ENCODE measurements at places on chromosomes 6 and 20.

DNA sequence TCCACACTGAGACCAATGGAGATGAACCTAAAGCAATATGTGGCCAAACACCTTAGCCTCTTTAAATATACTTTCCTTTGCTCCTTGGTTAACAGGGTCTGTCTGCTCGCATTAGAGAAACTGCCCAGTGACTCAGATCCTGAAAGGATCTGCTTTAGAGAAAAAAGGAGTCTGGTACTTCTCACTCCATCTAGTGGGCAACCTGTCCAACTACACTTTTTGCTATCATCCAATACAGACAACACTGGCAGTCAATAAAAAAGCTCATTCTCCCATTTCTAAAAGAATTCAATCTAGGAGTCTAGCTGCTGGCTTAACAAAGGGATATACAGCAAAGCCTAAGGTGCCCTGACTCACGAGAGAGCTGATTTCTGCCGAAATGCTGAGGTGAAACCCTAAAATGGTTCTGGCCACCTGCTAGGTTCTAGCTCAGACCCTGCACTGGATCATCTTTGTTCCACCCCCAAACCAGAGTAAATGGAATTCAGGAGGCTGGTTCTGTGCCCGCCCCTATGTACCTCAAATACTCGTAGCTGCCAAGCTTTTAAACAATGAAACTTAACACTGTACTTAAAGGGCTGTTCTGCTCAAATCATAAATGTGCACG, 11.5 kb downstream of the GNL1 start:
- DNase-seq = peak; percentile 16

GRCh38 chr6:168537540-168537884, 96.5 kb downstream of the SMOC2 start:
- DNase-seq = no peak

- no peak for DNase-seq
These were observed 476.8 kb upstream of the ADGRB3 start for GRCh38 chr6:68158256-68158655.

DNA sequence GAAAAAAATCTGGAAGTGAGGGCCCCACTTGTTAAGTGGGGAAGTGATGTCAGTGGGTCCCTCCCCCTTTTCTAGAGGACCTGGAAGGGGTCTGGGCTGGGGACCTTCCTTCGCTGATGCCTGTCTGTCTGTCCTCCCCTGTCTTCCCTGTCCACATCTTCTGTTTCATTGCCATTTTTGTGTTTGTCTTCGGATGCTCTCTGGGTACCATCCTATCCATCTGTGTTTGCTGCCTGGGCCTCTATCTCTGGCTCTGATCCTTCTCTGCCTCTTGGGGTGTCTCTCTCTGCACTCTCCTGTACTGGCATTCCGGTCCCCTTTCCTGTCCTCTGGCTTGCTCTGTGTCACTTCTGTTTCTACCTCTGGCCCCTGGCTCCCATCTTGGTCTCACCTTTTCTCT, 2.3 kb downstream of the TMEM151B start:
- no peak for DNase-seq

- DNase-seq = no peak
These were observed 34.5 kb downstream of the TPD52L1 start for GRCh38 chr6:125188037-125188436.

GRCh38 chr6:134626086-134626485, 308.2 kb upstream of the SGK1 start:
- no peak for DNase-seq

DNA sequence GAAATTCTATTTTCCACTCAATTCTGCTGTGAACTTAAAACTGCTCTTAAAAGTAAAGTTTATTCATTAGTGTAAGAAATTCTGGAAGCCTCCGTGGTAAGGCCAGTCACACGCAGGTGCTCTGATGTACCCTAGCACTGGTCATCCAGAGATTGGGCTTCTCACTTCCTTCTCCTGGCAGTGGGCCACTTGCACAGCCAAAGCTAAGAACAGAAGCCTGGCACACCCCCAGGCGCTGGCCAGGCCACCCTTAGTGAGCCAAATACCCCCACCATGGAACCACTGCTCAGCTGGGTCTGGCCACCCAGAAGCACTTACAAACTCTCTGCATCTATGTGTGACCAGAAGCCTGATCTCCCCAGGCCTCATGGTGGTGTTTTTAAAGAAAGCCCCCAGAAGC, 35.3 kb upstream of the ARFGEF2 start:
- no peak for DNase-seq

DNA sequence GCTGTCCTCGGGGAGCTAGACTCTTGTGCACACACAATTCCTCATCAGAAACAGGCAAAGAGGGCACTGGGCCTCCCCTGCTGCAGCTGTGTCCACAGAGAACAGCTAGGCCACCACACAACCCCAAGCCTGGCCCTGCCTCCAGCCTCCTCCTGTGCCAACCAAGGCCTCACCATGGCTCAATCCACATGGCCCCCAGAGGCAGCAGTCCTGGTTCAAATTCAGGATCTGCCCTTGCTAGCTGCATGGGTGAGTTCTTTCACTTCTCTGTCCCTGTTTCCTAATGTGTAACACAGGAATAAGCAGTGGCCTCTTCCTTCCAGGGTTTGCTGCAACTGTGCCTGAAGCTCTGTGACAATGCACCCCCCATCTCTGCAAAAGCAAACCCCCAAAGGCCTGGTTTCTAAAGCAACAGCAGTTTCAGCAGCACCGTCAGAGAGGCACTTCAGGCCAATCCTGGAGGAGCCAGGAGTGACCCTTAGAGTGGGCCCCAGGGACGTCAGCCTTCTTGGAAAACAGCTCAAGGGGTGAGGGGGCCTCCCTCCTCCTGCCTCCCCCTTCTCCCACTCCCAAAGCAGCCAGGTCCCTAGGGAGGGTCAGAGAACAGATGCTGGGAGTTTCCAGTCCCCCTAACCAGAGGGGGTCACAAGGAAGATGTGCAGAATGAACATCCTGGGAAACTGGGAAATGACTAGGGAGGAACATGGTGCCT, 2.2 kb downstream of the ADISSP start:
- DNase-seq = no peak

GRCh38 chr6:14051355-14051754, 66.2 kb upstream of the CD83 start:
- DNase-seq = peak; percentile 14

DNA sequence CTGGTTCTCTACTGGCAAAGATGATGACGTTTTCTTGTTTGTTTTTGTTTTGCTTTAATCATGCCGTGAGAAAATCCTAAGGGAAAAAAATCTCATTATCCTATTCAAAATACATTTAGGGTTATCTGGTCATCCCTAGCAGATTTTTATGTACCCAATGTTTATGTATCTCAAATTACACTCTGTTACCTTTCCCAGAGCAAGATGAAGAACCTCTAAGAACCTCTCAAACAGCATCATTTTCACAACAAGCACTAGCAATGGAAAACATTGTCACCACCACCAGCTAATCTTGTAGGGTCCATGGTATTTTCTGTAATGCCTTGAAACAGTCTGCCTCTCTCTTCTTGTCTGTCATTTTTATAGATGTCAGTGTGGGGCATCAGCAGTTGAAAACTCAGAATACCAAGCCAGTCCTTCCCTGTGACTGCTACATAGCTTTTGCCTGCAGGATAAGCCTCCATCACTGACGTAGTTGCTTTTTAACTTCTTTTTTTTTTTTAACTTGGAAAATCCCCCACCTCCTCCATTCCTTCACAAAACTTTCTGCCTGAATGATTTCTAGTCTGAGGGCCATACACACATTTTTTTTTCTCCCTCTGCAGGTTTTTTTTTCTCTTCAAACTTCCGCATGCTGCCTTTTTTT, 2.4 kb upstream of the SNAP25 start:
- no peak for DNase-seq

GRCh38 chr6:24332317-24332716, 25.5 kb downstream of the DCDC2 start:
- no peak for DNase-seq

GRCh38 chr6:116884530-116884929, 7.5 kb downstream of the RFX6 start:
- no peak for DNase-seq

Measured in NCI-H1417 (cell line).